ENCODE measurements at places on chromosomes 1 and 21.
A peak's percentile ranks its signal among the peaks of the same experiment; 100 is the strongest.

- no peak for DNase-seq
Measured at GRCh38 chr1:212667223-212668139, 32.2 kb downstream of the BATF3 start.

- DNase-seq = no peak
Measured at GRCh38 chr1:159205225-159205624, 550 bp downstream of the ACKR1 start.

GRCh38 chr1:145714524-145715111, 4.7 kb upstream of the CD160 start:
- DNase-seq = no peak

GRCh38 chr21:36113647-36114428, 21.0 kb upstream of the CBR3 start:
- DNase-seq = no peak

- DNase-seq = no peak
Measured at GRCh38 chr1:166884040-166884642, 8.1 kb upstream of the TADA1 start.

GRCh38 chr1:29756901-29757725, 520.8 kb downstream of the PTPRU start:
- no peak for DNase-seq

GRCh38 chr21:44949779-44950198, 10.0 kb downstream of the SLX9 start:
- peak; percentile 69 for DNase-seq

DNA sequence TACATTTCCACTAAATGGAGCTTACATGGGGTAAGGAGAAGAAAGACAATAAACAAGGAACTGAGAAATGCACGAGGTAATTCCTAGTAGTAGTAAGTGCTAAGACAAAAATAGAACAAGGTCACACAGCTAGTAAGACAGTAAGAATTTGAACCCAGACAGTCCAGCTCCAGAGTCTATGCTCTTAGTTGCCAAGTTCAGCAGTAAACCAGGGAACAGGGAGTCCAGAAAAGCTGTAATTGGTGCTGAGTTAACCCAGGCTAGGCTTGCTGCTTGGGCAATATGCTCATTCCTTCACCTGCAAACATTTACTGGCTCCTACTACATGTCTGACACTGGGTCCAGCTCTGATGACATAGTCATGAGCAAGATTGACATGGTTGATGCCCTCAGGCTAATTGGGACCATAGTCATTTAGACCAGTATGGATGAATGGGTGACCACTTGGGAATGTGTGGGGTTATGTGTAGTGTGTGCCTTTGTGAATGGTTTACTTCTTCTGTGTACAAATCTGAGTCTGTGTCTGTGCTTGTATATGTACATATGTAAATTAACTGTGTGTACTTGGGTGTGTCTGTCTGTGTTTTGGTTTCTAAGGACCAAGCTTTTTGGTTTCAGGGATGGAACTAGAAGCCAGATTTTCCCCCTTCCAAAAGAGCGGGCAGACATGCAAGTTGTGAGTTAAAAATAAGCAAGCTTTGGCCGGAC, 2.0 kb downstream of the GPX7 start:
- no peak for DNase-seq

DNA sequence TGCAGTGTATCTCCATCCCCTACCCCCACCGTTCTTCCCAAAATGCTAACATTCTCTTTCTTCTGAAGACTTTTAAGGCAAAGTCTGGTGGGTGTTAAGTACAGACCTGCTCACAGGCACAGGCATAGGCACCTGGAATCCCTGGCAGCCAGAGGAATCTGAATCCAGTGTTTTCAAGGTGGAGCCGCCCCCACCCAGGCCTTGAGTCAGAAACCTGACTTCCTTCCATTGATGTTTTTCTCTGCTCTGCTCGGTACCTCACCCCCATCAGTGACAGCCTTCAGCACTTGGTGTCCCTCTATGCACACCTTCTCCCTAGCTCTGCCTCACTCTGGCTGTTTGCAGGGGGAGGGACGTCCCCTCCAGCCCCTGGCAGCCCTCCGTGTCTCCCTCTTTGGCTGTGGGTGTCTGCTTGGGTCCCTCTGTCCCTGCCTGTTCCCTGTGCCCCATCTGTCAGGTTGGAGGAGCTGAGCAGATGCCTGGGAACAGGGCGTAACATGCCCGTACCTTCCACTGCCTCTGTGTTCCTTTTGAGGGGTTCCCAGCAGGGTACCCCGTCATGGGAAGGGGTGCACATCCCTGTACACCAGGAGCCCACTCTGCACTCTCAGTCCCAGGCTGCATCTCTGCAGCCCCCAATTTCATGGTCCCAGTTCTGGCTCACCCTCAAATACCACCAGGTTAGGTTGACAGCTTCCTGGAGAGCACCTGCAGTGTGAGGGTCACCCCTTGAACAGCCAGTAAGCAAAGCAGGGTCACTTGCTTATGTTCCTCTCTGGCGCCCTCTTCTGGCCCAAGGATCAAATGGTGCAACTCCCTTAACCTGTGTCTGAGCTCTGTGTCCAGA, 6.7 kb downstream of the NCDN start:
- DNase-seq = peak; percentile 60

DNA sequence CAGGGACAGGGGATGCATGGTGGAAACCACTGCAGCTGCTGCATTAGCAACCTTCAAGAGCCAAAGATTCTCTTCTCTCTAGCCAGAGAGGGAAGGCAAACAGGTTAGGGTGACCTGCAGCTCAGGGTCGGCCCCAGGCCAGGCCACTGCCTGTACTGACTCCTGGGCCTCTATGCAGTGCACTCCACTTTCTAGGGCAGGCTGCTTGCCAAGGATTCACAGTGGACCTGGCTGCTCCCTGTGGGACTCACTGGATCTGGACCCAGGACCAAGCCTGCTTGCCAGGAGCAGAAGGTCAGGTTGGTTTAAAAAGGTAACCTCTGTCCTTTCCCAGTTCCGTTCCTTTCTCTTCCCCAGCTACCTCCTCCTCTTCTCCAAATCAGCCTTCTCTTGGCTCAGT, 52.4 kb downstream of the HIVEP3 start:
- DNase-seq = no peak

DNA sequence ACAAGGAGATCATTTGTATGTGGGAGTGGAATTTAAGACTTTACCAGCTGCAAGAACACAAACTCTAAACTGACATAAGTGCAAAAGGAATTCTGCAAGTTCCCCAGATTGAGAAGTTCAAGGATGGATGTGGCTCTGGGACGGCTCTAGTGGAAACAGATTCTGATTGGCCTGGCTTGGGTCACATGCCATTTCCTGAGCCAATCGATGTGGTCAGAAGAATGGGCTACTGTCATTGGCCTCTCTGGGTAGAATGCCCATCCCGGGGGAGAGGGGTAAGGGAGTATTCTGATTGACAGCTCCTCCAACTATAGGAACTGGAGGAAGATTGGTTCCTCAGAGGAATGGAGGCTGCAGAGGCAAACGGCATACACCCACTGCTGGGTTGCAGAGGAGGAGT, 6.0 kb upstream of the IFNLR1 start:
- DNase-seq = no peak
